ENCODE measurements at places on chromosomes 3 and 15.

GRCh38 chr3:17747890-17748247 is 5.4 kb upstream of the TBC1D5 start:
- no peak for DNase-seq

GRCh38 chr3:118890206-118890605 is 144.4 kb downstream of the IGSF11 start:
- DNase-seq: no peak

DNA sequence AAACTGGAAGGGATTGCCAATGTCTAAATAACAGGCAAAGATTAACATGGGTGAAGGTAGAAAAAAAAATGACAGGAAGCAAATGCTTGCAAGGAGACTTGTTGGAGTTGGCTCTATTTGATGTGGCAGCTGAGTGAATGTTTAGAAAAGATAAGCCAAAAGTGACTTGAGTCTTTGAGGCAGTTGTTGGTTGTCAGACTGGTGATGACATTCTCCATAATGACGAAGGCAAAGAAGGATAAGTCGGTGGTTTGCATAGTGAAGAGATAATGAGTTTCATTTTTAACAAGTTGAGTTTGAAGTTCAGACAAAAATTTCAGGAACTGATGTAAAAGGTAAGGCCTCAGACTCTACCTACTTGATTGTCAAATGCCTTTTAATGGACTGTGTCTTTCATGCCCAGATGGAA is 704.1 kb upstream of the SGO1 start:
- DNase-seq: no peak

DNA sequence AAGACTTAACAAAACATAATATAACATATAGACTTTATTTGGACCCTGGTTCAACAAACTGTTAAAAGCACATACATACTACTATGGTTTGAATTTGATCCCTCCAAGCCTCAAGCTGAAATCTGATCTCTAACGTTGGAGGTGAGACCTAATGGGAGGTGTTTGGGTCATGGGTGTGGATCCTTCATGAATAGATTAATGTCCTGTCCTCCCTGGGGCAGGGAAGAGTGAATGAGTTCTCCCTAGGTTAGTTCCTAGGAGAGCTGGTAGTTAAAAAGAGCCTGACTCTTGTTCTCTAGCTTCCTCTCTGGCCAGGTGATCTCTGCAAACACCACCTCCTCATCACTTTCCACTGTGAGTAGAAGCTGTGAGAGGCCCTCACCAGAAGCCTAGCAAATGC is 36.4 kb downstream of the CLASP2 start:
- no peak for DNase-seq

- no peak for DNase-seq
These were observed 63.3 kb upstream of the ARHGEF3 start for GRCh38 chr3:56864918-56865524.

DNA sequence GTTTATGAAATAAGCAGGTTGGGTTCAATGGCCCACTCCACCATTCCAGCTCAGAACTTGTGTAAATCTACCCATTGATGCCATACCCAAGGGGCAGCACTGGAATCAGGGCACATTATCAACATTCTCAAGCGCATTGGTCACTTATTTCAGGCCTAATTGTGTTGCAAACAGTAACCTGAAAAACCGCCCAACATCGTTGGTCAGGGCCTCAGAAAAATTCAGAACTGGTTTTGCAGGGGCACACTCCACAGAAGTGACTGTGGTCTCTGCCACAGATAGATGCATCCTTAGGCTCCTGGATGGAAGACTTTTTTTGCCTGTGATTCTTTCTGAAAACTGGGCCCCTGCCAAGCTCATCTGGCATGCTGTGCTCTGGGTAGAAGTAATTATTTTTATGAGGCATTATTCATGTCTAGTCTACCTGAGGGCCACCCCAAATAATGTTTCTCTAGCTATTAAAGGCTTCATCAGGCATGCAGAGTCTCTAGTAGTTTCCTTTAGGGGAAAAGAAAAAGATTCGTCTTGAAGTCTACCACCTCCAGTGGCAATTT is 21.7 kb upstream of the LRTM1 start:
- no peak for DNase-seq
